Epithelial cell of prostate (primary cell): ENCODE measurements at places on chromosomes 16 and 17.

GRCh38 chr16:19678804-19679203 lies 39.2 kb downstream of the KNOP1 start:
- DNase-seq: no peak

DNA sequence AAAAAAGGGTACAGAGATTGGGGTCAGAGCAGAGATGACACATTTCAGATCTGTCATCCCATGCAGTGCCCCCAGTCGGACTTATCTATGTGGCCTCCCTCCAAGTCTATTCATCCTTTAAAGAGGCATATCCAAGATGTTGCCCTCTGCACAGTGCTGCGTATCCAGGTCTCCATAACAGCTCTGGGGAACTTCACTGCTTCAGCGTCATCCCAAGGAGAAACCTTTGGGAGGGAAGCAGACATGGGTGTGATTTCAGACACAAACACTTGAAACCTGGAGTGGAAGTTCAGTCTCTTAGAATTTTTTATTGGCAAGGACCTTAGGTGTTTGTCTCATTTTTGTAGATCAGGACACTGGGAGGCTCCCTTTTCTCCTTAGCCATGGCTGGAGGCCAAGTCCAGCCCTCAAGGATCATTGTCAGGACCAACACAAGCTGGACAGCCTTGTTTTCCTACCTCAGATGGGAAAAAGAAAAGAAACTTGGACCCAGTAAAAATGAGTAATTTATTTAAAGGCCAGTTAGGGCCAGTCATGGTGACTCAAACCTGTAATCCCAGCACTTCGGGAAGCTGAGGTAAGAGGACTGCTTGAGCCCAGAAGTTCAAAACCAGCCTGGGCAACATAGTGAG lies 23.9 kb upstream of the NLK start:
- no peak for DNase-seq

DNA sequence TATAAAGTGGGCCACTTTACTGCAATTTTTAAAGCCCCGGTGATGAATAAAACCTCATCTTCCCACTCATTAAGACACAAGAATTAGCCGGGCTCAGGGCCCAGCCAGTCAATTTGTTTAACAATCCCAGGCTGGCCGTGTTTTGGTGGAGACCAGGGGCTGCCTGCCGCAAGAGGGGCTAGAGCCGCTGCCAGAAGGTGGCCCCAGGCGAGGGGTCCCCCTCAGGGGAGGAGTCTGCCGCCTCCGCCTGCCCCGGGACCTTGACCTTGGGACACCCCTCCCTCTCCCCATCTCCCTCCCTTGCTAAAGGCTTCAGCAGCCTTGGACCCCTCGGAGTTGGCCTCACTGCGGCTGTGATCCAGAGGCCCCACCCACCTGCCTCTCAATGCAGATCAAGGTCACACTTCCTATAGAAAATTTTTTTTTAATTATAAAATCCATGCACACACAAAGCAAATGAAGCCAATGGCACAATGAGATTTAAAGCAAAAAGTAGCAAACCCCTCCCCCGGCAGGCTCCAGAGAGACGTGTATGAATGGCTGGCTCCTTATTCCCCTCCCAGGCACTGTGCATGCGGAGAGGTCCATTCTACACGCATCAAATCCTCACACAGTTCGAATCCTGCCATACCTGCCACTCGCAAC lies 23.0 kb upstream of the SLC38A10 start:
- DNase-seq: no peak

GRCh38 chr17:21280081-21280518 lies 4.4 kb upstream of the MAP2K3 start:
- DNase-seq: no peak

GRCh38 chr17:42310787-42311215 lies 22.5 kb downstream of the STAT5A start:
- no peak for DNase-seq

GRCh38 chr16:27840311-27841060 lies 223.0 kb downstream of the GSG1L start:
- no peak for DNase-seq

DNA sequence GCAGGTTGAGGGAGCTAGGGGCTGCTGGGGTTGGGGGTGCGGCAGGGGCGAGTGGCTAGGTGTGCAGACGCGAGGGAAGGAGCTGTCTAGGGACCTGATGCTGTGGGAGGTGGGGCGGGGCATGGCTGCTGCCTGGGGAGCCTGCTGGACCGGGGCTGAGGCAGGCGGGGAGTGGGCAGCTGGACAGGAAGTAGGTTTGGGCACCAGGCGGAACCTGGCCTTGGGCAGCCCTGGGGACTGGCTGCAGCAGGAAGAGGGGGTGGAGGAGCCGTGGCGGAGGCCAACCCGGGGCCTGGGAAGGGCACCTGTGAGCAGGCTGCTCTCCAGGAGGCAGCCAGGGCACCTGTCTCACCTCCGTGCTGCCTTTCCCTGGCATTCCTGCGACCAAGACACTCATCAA lies 5.9 kb upstream of the DNASE1L2 start:
- DNase-seq: no peak

- no peak for DNase-seq
These were observed 19.7 kb downstream of the ST6GALNAC2 start for GRCh38 chr17:76565728-76566612.

GRCh38 chr17:30517786-30518185 lies 40.6 kb downstream of the GOSR1 start:
- no peak for DNase-seq
